ENCODE measurements at places on chromosomes 13 and 19. TPM values are rescaled to one million over a fixed set of nuclear protein-coding genes. Genes with fewer than 3 reads are reported as not detected.
A peak's percentile ranks its signal among the peaks of the same experiment; 100 is the strongest.

DNA sequence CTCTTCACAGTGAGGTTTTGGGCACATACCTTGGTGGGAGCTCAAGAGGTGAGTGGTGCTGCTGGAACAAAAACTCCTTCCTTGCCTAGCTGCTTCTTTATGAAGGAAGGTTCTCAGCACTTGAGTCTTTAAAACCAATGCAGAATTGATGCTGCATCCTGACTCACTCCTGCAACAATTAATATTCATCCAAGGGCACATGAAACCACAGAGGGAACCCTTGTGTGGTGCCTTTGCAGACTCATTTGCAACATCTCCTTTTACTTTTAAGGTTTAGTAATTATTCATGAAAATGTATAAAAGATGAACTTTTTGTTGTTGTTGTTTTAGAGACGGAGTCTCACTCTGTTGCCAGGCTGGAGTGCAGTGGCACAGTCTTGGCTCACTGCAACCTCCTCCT lies 30.1 kb downstream of the OPA3 start:
- H3K4me1 ChIP-seq: peaks cover 11% of the 10 kb centered on the region
- no peak overlapping the region for H3K27ac ChIP-seq
- no peaks in the 10 kb centered on the region for H3K36me3 ChIP-seq
- no peak overlapping the region for H3K4me3 ChIP-seq

- H3K4me3 ChIP-seq: no peak overlapping the region
- H3K36me3 ChIP-seq: no peaks in the 10 kb centered on the region
- H3K27me3 ChIP-seq: no peaks in the 10 kb centered on the region
- DNase-seq: no peak
Measured at GRCh38 chr13:35766663-35767062, 290.2 kb upstream of the MAB21L1 start.

GRCh38 chr19:3958836-3959765 lies 11.8 kb downstream of the DAPK3 start:
- H3K27ac ChIP-seq: no peak overlapping the region
- H3K4me3 ChIP-seq: no peak overlapping the region
- no peaks in the 10 kb centered on the region for H3K36me3 ChIP-seq
- no peak for DNase-seq
- H3K4me1 ChIP-seq: no peaks in the 10 kb centered on the region

- H3K4me3 ChIP-seq: no peak overlapping the region
- H3K27ac ChIP-seq: peak overlapping the region; percentile 68
- H3K27me3 ChIP-seq: no peaks in the 10 kb centered on the region
- H3K36me3 ChIP-seq: no peaks in the 10 kb centered on the region
Measured at GRCh38 chr19:801861-802497, 4.7 kb downstream of the PTBP1 start.

DNA sequence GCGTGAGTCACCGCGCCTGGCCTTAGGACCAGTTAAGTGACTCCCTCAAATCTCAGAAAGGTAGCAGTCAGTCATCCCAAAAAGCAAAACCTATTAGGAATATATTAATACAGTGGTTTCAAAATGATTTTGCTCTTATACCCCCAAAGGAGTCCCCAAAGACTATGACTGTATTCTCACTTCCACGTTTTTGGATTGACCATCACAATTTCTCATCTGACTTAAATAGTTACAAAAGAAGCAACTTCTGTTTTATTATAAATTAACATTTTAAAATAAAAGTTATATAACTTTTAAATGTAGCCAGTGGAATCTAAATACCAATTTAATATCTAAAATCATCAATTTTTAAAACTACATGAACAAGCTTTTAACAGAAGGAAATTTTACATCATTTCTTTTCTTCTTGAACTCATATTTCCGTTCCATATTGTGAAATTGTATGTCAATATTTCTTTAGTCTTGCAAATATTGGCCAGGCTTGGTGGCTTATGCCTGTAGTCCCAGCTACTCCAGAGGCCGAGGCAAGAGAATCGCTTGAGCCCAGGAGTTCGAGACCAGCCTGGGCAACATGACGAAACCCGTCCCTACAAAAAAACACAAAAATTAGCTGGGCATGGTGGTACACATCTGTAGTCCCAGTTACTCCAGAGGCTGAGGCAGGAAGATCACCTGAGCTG lies 1.5 kb upstream of the SPART start:
- H3K4me3 ChIP-seq: no peak overlapping the region
- no peak overlapping the region for H3K27ac ChIP-seq

DNA sequence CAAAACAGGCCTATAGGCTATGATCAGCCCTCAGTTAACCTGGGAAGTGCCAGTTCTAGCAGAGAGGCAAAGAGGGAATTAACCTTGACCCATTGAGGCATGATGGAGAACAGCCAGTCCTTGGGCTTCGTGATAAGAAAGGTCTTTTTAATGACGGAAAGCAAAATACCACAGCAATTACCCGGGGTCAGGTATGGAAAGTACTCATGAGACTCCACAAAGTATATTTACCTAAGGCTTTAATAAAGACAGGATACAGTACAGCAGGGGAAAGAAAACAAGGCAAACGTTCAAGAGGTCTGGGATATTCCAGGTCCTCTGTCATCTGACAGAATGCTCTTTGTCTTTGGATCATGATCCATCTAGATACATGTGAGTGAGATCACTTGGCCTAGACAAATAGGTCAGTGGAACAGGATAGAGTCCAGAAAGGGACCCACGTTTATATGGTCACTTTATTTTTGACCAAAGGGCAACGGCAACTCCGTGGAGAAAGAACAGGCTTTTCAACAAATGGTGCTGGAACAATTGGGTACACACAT lies 52.2 kb downstream of the WDFY2 start:
- H3K36me3 ChIP-seq: no peaks in the 10 kb centered on the region
- no peak overlapping the region for H3K27ac ChIP-seq
- peaks cover 68% of the 10 kb centered on the region for H3K4me1 ChIP-seq

DNA sequence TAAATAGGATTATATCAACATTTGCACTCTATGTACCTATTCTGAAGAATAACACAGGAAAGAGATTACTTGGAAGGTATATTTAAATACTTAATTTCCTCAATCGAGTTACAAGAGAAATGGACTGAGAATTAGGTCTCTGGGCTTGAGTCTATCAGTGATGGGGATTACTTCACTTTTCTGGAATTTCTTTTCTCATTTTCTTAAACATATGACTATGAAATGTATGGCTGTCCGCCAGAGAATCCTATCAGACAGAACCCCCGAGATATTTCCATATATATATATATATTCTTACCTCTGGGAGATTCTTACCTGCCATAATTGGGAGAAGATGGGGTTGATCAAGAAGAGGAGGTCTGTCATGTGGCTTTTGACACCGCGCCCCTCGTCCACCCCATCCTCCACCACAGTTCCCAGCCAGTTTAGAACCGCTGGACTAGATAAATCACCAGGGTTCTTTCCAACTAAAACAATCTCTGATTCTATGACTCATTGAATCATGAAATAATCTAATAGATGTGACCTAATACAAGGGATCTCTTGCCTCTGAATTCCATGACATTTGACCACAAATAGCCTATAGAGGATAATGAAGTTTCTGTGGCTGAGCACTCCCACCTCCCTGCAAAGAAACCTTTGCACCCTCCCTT lies 231.3 kb downstream of the TBC1D4 start:
- H3K4me1 ChIP-seq: no peaks in the 10 kb centered on the region
- H3K27me3 ChIP-seq: no peaks in the 10 kb centered on the region
- H3K36me3 ChIP-seq: no peaks in the 10 kb centered on the region
- DNase-seq: no peak
- H3K4me3 ChIP-seq: no peak overlapping the region
- no peak overlapping the region for H3K27ac ChIP-seq

Gene CYSLTR2
- not detected for total RNA-seq

GRCh38 chr19:339262-339887 lies 5.2 kb downstream of the MIER2 start:
- no peaks in the 10 kb centered on the region for H3K27me3 ChIP-seq
- DNase-seq: no peak
- H3K4me3 ChIP-seq: no peak overlapping the region
- H3K4me1 ChIP-seq: peaks cover 6% of the 10 kb centered on the region
- H3K27ac ChIP-seq: no peak overlapping the region

Data from neural progenitor cell (in vitro differentiated cells).